Chondrocyte (in vitro differentiated cells): ENCODE measurements at places on chromosomes 13 and 19. TPM values are rescaled to one million over a fixed set of nuclear protein-coding genes. Genes with fewer than 3 reads are reported as not detected.

The XPO4 gene
- total RNA-seq, result 10.9 to 16.6 TPM (median 11.5 TPM) in 3 replicates

The ACP7 gene
- not detected in 3 replicates for total RNA-seq

The PLIN5 gene
- total RNA-seq, result not detected in 3 replicates

The ATP8A2 gene
- total RNA-seq, result 1.7 to 1.9 TPM (median 1.9 TPM) in 3 replicates

The BEST2 gene
- not detected in 3 replicates for total RNA-seq

The HSH2D gene
- total RNA-seq, result not detected in 3 replicates

The CGB1 gene
- 0.92 TPM in 1 of 3 replicates, not detected in the others for total RNA-seq

The NEK5 gene
- total RNA-seq, result 0.15 to 0.68 TPM (median 0.40 TPM) in 3 replicates

The RFPL4A gene
- not detected in 3 replicates for total RNA-seq

The ZFP36 gene
- total RNA-seq, result 30.2 to 55.7 TPM (median 46.3 TPM) in 3 replicates
